Skin of body (tissue), 3 donors: ENCODE measurements at places on chromosomes 1 and 21.

DNA sequence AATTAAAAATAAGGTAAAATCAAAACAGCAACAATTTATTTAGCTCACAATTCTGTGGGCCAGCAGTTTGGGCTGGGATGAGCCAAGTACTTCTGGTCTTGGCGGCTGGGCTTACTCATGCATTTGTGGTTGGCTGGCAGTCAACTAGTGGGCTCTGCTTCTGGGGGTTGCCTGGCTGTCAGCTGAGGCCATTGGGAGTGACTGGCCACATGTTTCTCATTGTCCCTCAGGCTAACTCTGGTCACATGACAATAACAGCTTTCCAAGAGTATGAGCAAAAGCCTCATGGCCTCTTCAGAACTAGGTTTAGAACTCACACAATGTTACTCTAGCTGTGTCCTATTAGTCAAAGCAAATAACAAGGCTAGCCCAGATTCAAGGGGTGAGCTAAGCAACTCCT is 15.6 kb upstream of the CHIA start:
- no peak for DNase-seq

- no peak for DNase-seq
Measured at GRCh38 chr1:56821462-56821797, 2.2 kb upstream of the FYB2 start.

DNA sequence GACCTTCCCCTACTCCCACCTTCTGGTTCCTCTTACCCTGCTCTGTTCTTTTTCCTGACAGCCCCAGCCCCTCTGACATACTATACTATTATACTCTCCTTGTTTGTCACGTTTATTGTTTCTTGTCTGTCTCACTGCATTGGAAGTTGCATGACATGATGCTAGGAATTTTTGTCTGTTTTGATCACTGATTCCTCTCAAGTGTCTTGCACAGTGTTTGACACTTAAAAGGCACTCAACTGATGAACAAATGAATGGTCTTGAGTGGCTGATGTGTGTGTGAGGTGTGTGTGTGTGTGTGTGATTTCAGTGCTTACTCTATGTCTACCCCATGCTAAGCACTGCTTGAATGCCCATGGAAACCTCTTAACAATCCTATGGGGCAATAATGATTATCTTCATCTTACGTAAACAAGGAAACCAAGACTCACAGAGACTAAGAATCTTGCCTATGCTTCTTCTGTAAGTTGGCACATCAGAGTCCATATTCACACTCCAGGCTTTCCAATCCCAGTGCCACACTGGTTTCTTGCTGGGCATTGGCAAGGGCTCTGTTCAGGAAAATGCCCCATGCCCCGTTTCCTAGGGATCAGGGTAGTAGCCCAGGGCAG is 59.7 kb downstream of the ATP1A1 start:
- no peak for DNase-seq

DNA sequence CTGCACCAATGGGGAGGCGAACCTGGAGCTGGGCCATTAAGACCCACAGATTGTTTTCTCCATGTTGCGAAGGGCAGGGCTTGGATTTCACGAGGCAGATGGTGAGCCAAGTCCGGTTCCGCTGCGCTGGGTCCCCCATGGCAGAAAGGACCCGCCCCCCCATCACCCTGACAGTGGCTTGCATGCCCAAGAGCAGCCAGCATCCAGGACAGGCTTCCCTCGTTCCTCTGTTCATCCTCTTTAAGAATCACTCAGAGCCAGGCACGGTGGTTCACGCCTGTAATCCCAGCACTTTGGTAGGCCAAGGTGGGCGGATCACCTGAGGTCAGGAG is 15.8 kb upstream of the NPHP4 start:
- DNase-seq = no peak

DNA sequence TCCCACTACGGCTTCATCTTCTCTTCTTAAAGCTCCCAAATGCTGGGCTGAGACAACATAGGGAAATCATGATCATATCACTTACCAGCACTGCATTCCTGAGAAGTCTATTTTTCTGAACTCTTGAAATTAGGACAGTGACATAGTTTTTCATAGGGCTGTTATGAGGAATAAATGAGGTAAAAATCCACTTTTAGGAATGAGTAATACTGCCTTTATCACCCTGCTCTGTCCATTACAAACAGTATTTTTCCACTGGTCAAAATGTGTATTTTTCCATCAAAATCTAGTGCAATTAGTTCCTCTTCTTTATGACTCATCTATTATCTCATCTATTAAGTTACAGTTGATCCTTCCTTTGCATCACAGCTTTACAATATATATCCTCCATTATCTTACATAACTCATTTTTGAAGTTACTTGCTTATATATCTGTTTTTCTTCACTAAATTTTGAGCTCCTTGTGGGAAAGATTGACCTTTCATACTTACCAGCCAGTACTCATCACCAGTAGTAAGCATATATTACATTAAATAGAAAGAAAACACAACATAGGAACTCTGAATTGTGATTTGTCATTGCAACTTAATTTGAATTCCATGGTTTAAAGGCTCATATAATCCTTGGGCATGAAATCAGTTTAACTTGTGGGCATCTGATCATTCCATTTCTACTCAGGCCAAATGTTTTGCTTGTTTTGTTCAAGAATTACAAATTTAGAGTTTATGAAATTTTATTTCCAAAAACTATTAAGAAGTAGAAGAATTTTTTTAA is 37.1 kb downstream of the PRRX1 start:
- no peak for DNase-seq

DNA sequence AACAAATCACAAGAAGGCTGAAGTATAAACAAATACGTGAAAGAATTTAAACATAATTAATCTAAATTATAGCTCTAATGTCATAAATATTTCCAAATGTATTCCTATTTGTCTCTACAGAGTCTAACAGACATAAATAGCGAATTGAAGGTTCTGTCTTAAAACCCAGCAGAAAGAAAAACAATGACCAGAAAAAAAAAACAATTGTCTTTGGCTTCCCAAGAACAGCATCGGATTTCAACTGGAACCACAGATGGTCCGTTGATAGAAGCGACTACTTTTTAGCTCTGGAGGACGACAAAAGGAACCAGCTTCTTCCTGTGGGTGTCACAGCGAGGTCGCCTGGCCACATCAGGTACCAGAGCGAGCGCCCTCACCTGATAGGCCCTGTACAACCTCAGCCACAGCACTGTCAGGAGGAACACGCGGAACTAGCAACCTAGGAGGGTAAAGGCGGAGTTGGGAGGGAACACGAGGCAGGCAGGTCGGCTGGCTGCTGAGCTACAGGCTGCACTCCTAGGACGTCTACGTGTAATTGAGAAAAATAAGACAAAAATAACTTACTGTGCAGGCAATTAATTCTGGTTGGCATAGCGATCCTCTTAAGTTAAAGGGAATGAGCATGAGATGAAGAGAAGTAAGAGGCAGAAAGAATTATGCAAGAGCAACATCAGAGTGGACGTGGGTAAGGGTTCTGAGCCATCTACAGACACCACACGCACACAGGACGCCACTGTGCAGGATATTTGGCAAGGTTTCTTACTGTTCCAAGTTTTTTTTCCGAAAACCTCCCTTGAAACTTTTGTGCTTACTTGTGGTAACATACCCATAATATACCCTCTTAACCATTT is 16.7 kb upstream of the PRDM15 start:
- DNase-seq = no peak

GRCh38 chr1:215273838-215274516 is 191.4 kb downstream of the KCNK2 start:
- DNase-seq = no peak

- DNase-seq = no peak
Measured at GRCh38 chr1:231170875-231171274, 9.0 kb downstream of the TRIM67 start.

GRCh38 chr1:50976890-50977574 is 7.0 kb downstream of the CDKN2C start:
- DNase-seq = no peak

GRCh38 chr1:244371242-244372141 is 80.2 kb downstream of the ADSS2 start:
- no peak for DNase-seq

- no peak for DNase-seq
Measured at GRCh38 chr1:116329524-116330341, 43.3 kb upstream of the ATP1A1 start.

- no peak for DNase-seq
Measured at GRCh38 chr1:13435458-13435857, 25.2 kb downstream of the PRAMEF20 start.

GRCh38 chr1:48710318-48710717 is 66.4 kb downstream of the BEND5 start:
- no peak for DNase-seq

DNA sequence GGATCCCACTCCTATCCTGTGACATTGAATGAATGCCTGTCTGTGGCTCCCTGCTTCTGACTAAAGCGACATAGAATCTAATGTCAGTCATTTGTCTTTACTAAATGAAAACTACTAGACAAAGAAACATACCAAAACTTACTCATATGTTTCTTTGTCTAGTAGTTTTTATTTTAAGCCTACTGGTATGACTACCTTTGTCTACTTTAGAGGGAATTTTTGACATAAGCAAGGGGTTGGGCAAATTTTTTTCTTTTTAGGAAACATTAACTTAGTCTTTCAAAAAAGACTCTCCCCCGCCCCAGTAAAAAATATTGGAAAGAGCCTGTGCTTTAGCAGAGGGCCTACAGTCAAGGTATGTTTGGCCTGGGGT is 4.9 kb downstream of the NEK7 start:
- DNase-seq = no peak

- no peak for DNase-seq
Measured at GRCh38 chr1:153670257-153670858, 435 bp downstream of the ILF2 start.

GRCh38 chr1:47759936-47760629 is 237.1 kb downstream of the TRABD2B start:
- no peak for DNase-seq

DNA sequence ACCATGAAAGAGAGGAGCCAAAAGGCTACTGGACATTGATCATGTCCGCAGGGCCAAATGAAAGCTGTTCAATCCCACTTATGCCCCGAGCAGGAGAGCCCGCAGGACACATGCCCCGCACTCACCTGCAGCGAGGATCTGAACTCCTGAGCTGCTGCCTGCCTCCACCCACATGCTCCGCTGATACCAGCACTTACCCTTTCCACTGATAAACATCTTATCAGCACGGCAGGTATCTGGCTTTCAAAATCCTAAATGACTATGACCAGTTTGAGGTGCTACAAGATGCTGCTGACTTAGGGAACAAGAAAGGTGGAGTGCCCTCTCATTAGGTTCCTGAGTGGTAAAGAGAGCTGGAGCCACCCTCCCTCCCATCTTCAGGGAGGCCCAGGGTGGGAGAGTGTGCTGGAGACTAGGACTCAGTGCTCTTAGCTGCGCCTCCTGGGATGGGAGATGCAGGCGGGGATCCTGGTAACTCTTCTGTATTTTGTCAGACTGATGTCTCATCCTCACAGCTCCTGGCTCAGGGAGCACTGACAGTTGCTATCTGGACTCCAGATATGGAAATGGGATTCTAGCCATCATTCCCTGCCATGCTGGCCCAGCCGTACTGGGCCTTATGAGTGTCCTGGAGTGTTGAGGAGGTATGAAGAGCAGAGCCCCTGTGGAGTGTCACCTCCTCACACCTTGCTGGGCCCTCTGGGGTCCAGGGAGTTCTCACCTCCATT is 86.4 kb upstream of the F3 start:
- DNase-seq = no peak

DNA sequence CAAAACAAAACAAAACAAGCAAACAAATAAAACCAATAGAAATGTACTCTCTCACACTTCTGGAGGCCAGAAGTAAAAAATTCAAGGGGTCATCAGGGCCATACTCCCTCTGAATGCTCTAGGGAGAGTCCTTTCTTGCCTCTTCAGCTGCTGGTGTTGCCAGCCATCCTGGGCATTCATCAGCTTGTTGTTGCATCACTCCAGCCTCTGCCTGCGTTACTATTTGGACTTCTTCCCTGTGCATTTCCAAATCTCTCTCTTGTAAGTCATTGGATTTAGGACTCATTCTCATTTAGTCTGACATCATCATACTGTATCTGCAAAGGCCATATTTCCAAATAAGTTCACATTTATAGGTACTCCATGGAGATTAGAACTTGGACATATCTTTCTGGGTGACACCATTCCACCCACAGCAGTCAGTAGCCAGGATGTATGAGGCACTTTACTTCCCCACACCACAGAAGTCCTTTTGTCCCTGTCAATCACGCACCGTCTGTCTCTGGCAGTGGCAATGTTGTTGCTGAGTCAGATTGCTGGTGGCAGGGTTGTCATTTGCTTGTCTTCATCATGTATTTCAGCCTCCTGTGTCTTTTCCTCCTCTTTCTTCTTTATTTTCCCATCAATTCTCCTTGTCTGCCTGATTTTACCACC is 151.0 kb upstream of the KCNJ6 start:
- no peak for DNase-seq

DNA sequence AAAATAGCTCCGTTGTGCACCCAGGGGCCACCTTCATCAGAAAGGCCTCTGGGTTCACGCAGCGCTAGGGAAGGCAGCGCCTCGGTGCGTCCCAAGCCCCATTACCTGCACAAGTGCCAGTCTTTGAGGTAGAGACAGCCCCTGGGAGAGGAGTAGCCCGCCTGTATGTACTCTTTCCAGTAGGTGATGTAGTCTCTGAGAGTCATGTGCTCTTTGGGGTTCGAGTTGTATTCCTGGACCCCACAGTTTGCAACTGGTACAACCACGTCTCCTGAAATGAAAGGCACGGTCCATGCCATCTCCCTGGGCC is 601 bp downstream of the JMJD4 start:
- no peak for DNase-seq

DNA sequence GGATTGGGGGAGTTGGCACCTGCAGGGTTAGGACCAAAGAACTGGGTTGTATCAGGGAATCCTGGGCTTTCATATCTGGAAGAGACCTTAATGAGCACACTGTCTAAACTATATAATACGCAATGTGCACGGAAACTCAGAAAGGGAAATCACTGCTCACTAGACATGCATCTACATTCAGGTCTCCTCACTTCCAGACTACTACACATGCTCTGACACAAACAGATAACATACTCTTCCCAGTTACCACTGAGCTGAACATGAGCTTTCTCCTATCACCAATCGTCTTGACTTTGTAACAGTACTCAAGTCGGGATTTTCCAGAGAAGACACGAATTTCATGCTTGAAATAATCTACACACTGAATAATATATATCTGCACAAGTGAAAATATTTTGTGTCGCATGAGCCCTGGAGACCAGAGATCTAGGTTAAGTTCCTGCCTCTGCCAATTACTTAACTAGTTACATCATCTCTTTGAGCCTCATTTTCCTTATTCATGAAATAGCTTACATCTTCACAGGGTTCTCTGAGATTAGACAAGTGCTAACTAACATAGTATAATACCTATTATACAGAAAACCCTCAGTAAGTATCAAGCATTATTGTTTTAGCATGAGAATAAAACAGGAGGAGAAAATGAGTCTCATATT is 101.1 kb downstream of the JAK1 start:
- DNase-seq = no peak
